Transverse colon (tissue), 4 donors: ENCODE measurements at places on chromosomes 7 and 10.

DNA sequence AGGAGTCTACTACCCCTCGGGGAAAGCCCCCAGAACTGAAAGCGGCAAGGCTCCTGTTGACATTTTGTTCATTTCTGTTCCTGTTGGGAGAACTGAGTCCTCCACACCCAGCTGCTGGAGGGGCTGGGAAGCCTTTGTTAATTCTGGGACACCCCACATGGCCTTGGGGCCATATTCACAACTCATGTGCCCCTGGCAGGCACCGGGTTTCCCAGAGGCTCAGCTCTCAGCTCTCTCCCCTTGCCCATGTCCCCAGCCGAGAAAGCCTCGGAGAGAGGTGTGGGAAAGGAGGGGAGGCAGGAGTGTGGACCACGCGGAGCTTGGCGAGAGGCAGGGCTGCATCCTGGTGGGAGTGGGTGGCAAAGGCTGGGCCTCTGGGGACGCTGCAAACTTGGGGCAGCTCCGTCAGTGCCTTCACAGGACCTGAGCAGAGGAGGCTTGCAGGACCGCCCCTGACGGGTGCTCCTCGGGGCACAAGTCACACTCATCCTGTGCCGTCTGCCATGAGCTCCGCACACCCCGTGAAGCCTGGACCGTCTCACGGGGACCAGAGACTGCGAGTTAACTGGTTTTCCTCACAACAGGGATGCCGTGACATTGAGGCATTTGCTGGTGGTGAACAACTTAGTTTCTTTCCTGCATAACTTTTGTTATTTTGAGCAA, 140.9 kb downstream of the DNAJB6 start:
- no peak for DNase-seq

DNA sequence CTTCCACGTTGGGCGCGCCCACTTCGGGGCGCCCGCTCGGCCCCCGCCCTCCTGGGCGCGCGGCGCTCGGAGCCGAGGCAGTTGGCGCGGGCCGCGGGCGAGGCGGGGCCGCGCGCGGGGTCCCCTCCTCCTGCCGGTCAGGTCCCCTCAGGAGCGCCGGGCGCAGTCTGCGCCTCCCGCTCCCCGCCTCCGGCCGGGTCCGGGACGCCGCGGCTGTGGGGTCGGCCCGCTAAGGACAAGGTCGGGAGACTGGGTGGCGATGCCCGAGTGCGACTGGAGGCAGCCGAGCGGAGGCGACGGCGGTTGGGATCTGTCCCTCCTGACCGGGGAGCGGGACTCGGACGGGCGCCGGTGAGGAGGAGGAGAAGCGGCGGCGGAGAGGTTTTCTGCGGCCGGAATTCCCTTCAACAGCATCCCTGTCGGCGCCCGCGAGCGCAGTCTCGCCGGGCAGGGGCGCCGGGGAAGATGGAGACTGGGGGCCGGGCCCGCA, at the start of gene ATRNL1:
TSS of gene ATRNL1 (plus strand) at position 80 of the 490 bp plus-strand sequence. CDS start at position 466, 386 bp downstream.
- DNase-seq, result peak; percentile 8

DNA sequence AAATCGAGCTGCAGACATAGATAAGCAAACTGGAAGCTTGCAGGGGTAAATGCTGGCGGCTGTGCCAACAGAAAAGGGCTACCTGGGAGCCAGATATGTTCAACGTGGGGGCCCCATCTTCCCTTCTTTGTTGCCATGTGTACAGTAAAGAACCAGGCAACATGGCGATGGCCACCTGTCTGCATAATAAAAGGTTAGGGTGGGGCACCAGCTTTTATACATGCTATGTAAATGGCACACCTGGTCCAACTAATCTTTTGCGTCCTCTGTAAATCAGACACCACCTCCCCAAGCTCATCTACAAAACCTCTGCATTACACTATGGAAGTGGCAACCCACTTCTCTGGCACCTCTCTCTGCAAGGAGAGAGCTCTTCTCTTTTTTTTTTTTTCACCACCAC, 13.9 kb downstream of the BUD31 start:
- no peak for DNase-seq

DNA sequence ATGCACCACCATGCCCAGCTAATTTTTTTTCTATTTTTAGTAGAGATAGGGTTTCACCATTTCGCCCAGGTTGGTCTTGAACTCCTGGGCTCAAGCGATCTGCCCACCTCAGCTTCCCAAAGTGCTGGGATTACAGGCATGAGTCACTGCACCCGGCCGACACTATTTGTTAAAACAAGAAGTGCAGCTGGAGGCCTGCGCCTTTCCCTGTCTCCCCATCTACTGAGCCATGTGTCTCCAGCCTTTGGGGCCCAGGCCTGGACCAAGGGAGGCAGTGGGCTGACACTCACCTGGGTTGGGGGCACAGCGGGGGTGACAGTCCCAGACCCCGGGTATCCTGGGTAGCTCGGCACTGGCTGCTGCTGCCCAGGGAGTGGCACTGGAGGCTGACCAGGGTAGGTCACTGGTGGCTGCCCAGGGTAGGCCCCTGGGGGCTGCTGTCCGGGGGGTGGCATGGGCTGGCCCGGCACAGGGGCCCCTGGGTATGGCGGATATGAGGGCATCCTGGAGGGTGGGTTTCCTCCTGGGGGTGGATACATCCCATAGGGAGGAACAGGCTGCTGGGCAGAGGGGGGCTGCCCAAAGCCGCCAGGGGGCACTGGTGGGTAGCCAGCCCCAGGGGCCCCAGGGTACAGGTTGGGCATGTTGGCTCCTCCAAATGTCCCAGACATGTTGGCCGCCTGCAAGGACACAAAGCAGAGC, 36.3 kb downstream of the PLAC9 start:
- DNase-seq, result no peak

- DNase-seq, result peak; percentile 53
These were observed 96.1 kb upstream of the MKLN1 start for GRCh38 chr7:131231381-131232220.

GRCh38 chr7:19520392-19520791, 188.4 kb downstream of the POLR1F start:
- no peak for DNase-seq

DNA sequence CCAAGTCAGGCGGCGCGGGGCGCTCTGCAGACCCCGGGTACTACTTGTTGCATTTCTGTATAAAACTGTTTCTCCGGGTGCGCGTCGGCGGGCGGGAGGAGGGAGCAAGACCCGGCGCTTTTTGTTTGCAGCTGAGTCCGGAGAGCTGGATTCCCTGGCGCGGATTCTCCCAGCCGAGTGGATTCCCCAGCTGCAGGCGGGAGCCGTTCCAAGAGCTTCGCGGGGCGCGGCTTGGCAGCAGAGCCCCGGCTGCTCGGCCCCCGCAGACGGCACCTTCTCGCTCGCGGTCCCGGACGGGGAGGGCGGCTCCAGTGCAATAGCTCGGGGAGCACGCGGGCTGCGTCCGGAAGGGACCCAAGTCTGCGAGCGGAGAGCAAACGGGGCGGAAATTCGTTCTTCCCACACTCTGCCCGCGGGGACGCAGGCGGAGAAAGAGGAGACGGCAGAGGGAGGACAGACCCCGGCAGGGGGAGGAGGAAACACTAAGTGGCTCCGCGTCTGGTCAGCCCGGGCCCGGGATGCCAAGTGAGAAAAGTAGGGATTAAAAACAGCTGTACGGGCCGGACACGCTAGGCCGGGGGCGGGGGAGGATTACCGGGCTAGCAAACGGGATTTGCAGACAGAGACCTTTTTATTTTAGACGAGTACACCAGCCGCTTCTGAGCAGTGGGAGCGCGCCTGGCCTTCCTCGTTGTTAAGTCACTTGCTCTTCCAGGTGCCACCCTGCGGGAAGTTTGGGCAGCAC, at the start of gene TRIL:
TSS of gene TRIL (minus strand) at position 96 of the 745 bp plus-strand sequence. CDS start 284 bp downstream, outside the sequence.
- DNase-seq, result peak; percentile 63

DNA sequence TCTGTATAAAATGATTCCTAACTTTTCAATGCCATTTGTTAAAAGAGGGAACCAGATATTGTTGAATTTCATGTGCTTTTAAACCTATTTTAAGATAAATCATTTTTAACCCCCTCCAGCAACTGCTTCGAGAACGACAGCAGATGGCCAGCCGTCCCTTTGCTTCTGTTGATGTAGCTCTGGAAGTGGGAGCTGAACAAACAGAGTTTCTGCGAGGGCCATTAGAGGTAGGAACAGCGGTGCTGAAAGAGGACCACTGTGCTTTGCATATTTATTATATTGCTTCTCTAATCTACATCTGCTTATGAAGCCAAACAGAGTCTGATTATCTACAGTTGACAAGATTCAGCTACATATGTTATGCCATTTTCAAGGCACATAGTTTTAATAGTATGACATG, 545.9 kb downstream of the GFRA1 start:
- no peak for DNase-seq

- DNase-seq, result no peak
These were observed 152.5 kb upstream of the YAE1 start for GRCh38 chr7:39413636-39414223.

DNA sequence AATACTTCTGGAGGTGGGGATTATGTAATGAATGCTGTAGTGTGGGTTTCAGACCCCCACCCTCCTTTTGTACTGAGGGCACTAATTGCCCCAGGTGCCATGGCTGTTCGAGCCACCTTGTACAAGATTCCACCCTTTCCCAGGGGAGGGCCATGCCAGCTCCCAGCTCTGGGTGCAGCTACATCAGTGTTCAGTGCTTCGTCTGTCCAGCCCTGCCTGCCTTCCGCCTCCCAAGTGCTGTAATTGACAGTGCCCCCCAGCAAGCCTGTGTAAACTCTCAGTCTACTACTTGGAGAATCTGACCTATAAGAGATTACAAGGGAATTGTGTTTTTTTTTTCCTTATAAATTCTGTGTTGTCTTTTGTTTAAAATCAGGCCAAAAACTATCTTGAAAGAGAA, 33.0 kb downstream of the GTF2I start:
- no peak for DNase-seq

DNA sequence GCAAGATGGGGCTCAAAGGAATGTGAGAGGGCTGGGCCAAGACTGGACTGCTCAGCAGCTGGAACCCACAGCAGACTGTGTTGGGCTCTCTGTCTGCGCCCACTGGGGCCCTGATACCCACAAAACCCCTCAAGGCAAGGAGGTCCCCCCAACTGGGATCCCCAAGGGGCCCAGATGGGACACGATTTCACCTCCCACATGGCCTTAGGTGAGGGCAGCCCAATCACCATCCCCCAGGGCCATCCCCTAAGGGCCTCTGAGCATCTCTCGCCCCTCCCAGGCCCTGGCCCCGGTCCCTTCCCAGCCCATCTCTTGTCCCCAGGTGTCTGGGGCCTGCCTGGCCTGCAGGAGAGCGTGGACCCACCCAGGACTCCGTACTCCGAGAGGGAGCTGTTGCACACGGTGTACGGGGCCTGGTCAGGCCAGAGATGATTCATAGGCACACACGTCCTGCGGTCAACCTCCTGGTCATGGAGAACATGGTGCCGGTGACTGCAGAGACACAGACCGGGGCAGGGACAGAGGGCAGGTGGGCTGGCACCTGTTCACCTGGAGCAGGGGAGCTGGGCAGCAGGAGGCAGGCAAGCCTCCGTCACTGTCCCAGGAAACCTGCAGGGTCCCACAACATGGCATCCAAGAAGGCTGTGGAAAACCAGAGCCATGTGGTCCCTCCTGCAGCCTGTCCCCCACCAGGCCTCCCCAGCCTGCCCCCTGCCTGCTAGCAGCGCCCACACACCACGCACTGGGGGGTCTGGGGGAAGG, 21.6 kb downstream of the OGDHL start:
- no peak for DNase-seq

DNA sequence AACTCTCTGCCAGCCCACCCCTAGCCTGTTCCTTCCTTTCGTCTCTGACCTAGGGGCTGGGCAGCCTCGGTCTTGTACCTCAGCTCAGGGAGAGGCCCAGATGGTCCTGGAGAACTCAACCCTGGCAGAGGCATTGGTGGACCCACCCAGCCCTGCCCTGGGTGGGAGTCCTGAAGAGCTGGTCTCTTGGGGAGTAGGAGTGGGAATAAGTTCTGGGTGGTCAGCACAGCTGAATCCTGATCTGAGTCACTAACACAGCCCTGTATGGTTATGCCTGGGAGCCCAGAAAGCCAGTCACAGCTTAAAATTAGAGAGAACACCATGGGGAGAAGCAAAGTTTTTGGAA, 84.0 kb downstream of the SORBS1 start:
- DNase-seq, result no peak

DNA sequence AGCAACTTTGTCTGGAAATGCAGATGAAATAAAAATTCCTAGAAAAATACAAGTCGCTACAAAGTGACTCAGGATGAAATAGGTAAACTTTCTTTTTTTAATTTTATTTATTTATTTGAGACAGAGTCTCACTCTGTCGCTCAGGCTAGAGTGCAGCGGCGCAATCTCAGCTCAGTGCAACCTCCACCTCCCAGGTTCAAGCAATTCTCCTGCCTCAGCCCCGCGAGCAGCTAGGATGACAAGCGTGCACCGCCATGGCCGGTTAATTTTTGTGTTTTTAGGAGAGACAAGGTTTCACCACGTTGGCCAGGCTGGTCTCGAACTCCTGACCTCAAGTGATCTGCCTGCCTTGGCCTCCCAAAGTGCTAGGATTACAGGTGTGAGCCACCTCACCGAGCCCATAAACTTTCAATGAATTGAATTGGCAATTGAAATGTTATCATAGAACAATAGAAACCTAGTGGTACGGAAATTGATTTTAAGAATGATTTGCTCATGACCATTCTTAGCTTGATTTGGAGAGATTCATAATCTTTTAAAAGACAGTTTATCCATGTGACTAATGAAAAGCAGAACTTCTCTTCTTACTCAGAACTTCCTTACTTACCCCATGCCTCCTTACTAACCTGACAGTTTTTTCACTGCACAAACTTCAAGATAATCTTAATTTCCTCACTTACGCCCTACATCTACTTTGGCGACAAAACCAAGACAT, 161.7 kb downstream of the FAM107B start:
- no peak for DNase-seq

- DNase-seq, result peak; percentile 67
These were observed 6.0 kb upstream of the TMED4 start for GRCh38 chr7:44587843-44588711.

DNA sequence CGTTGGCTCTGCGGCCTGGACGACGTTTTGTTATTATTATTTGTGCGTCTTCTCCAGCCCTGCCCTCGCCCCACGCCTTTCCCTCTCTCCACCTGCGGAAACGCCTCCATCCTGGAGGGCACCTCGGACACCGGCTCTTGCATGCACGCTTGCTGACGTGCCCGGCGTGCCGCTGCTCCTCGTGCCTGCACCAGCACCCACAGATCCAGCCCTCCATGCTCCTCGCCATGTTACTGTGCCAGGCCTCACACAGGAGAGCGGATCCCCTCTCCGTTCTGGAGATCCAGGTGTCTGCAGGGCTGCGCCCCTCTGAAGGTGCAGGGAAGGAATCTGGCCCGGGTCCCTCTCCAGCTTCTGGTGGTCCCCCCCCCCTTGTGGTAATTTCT, 373.9 kb upstream of the FOXK1 start:
- no peak for DNase-seq

DNA sequence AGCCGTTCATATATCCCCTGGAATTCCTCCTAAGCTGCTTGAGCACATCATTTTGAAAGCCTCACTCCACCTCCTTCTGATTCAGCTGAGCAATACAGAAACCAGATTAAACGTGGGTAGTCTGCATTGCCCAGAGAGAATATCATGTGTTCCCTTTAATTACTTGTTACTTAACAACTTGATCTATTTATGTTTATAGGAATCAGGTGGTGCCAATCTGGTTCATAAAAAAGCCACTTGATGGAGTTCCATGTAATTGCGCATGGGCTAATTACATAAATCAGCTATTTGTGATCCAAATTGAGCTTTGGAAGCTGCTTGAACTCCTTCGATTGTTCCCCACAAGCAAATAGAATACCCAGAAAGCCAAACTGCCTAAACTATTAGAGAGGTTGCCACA, 114.7 kb upstream of the ADCY1 start:
- DNase-seq, result no peak

- DNase-seq, result peak; percentile 2
These were observed 366.3 kb downstream of the DNAJB6 start for GRCh38 chr7:157703131-157703530.
